Ascending aorta (tissue), 2 donors: ENCODE measurements at places on chromosomes 6 and 20. TPM values are rescaled to one million over a fixed set of nuclear protein-coding genes. Genes with fewer than 3 reads are reported as not detected.

The CALHM5 gene
- 3.4 TPM for total RNA-seq

The BHLHE23 gene
- total RNA-seq = not detected

The BPI gene
- not detected for total RNA-seq

The PRDM13 gene
- not detected for total RNA-seq

The CFB gene
- total RNA-seq = 132 TPM

The MUC22 gene
- total RNA-seq = not detected

The CRISP2 gene
- total RNA-seq = not detected

The SAPCD1 gene
- total RNA-seq = not detected
